ENCODE measurements at places on chromosomes 2 and 18.

GRCh38 chr2:158315803-158316414 lies 140.6 kb downstream of the CCDC148 start:
- no peak for DNase-seq

GRCh38 chr2:35651688-35652323 lies 703.8 kb upstream of the CRIM1 start:
- no peak for DNase-seq

GRCh38 chr2:24343225-24343882 lies 17.0 kb downstream of the ITSN2 start:
- DNase-seq, result no peak

- DNase-seq, result peak; percentile 32
Observed at GRCh38 chr2:215790523-215791421, 222.6 kb downstream of the MREG start.

DNA sequence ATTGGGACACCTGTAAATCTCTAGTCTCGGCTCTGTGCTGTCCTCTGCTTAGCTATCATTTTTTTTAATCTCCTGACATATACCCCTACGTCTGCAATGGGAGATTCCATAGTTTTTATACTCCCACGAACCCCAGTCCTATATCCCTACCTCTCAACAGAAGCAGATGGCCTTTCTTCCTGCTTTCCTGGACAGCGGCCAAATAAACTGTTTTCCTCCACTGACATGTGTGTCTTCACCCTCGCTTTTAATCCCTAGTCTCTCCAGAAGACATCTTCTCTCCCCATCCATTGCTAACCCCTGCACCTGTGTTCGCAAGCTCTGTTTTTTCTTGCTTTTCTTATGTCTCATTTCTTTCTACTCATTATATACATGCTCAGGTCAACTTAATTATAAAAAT lies 395.4 kb downstream of the EPHA4 start:
- DNase-seq, result no peak

DNA sequence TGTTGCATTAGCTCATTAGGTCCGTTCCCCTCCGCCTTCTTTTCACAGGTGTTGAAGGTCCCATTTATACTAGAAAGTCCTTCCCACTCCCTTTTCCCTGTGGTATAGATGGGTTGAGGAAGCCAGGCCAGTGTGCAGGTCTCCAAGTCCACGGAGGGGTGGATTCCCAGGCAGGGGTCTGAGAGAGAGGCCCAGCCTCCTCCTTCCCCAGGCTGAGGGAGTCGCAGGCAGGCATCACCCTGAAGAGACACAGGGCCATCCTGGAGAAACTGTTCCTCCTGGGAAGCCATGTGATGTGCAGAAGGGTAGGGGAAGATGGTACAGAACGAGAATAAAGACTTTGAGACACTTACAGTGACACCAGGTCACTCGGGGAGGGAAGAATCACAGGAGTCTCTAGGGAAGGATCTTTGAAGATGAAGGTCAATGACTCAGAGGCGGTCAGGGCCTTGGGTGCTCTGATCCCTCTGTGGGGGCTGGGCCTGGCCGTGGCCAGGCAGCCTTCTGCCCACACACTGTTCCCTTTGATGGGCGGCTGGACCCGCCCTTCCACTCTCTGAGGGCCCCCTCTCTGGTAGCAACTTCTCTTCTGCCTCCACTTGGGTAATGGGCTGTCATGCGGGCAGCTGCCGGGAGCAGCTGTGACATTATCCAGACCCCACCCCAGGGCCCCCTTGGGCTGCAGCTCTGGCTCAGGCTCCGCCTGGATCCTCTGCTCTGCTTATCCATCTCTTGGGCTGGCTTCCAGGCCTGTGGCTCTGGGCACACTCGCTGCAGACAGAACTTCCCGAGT lies 45.1 kb downstream of the RHOB start:
- no peak for DNase-seq

DNA sequence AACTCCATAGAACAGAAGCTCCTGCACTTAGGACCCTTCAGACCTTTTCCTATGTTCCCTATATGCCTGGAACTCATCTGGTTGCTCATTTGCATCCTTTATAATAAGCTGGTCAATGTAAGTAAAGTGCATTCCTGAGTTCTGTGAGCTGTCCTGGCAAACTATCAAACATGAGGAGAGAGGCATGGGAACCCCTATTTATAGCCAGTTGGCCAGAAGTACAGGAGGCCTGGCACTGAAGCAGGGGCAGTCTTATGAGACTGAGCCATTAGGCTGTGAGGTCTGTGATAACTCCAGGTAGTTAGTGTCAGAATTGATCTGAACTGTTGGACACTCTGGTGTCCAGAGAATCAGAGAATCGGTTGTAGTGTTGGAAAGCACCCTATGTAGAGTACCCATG lies 88.4 kb downstream of the EHD3 start:
- peak; percentile 69 for DNase-seq

DNA sequence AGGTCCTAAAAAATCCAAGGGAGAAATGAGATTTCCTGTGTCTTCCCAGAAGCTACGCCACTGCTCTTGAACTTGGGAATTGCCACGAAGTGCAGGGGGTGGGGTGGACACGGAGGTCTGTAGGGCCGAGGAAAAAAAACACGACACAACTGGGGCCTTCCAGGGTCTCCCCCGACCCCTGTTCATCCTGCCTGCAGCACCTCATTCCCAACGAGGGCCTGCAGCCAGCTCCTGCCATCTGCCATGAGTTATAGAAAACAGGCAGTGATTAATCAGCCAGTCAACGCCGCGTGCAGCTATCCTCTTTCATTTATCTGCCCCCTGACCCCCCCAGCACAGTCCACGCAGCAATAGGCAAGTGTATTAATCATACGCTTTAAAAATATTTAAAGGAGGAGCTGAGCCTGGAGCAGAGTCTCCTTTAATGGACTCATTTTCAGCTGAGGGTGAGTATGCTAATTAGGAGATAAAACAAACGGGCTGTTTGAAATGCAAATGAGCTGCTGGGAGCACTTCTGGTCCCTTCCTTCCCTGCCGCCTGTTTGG lies 209.9 kb downstream of the TFCP2L1 start:
- DNase-seq, result peak; percentile 99

DNA sequence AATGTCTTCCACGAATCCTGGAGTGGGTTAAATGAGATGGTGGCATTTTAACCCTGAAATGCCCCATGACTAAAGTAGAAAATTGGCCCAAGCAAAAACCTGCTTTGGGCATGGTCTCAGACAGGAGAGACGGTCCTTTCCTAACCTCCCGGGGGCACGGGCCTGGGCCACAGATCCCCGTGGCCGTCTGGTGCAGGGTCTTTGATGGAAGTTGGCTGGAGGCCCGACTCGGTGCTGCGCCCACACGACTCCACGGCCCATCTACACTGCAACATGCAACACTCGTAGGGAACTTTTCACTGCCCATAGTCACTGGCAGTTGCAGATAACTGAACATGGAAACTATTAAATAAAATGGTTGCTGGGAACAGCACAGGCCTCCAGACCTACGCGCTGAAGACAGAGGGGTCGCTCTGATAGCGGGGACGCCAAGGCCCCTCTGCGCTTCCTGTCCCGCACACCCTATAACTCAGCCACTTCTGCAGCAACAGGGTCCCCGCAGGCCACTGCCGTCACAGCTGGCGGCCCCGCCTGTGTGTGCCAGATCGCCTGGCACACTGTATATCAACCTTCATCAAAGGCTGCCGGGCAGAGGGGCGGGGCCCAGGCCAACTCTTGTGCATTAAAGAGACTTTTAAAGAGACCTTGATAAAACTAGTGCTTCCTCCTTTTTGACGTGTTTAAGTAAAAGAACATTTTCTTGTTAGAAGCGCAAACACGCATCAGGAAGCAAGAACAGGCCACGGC lies 214.1 kb downstream of the TWIST2 start:
- DNase-seq, result no peak

DNA sequence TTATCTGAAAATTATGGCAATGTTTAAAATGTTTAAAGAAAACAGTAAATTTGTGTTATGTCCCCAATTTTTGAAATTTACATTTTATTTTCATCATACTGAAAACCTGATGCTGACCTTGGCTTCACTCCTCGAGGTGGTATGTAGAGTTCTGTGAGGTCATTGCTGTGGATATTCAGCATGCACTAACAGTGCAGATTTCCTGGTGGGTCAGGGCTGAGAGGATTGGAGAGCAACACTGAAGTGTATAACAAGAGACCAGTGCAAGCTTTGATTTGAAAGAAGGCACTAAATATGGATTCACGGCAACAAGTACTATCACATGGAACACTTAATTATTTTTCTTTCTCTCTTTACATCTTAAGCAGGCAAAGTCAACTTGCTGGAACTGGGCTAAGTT lies 134.1 kb downstream of the SLC8A1 start:
- DNase-seq, result peak; percentile 11

DNA sequence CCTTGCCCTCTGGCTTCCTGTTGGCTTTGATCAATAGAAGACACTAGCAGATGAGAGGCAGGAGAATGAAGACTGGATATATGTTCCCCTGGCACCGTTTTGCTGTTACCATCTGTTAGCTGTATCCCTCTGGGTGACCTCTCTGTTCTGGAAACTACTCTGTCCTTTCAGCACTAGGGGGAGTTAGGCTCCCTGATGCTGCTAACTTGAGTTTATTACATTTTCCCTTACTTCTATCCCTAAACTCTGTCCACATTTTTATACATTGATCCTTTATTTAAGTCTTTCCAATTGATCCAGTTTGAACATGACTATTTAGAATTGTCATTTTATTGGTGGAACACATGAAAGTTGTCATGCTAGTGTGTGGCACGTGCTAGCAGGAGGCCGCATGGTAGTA lies 1014.3 kb upstream of the CDH2 start:
- DNase-seq, result peak; percentile 28

DNA sequence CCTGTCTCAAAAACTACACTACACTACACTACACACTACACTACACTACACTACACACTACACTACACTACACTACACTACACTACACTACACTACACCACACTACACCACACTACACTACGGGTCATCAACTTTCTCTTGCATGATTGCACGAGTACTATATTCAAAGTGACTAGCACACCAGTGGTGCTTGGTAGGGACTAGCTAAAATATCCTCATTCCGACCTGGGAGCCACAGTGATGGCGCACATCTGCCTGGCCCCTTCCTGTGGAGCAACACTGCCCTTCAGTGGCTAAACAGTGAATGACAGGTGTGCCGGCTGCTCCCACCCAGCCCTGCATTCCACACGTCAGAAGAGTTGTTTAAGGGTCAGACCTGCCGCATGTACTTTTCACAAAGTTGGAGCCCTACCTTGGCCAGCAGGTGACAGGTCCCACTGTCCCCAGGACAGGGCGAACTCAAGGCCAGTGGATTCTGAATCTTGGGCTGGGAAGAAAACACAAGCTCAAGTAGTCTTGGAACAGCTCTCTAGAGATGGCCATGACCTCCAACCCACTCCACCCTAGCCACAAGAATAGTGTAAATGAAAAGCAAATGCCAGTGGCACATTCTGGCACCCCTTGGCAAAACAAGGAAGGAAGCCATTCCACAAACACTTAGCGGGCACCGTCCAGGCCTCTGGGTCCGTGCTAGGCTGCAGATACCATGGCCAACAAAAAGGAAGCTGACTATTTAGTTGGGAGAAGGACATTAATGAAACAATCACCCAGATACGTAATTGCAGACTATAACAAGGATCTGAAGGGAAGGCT lies 79.7 kb upstream of the MSH2 start:
- peak; percentile 67 for DNase-seq

DNA sequence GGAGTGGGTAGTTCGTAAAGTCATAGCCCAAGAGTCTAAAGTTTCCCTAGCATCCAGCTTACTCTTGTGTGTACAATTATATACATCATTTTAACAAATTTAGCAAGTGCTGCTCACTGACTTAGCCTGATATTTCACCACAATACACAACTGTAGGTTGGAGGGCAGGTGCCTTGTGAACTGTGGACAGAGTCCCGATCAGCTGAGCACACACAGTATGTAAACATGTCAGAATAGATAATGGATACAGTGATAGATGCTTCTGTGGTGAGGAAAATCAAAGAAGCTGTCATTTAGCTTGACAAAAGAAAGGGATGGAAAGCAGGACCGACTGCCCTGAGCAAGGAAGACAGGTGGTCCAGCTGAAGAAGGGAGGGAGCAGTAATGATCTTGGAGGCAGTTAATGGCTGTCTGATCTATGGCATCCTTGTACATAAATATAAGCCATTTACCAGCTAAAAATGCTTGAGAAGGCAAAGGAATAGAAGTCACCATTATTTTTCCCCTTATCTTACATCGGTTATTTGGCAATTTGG lies 372.8 kb upstream of the UBE2E3 start:
- no peak for DNase-seq

- DNase-seq, result no peak
Observed at GRCh38 chr2:54444503-54444902, 11.6 kb upstream of the SPTBN1 start.

GRCh38 chr18:9648431-9649163 lies 34.2 kb upstream of the PPP4R1 start:
- no peak for DNase-seq

DNA sequence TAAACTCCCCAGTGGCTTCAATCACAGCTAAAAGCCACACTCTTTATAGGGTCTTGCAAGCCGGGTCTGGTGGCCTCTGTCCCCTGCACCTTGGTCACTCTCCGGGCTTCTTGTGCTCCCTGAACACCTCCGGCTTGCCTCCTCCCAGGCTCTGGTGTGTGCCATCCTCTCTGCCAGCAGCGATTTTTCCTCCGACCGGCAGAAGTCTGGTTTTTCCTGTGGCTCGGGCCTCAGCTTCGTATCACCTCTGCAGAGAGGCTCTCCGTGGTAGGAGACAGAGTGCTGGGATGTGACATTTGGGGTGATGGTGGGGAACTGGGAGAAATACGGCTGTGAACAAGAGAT lies 58.8 kb upstream of the HPCAL1 start:
- DNase-seq, result no peak

- DNase-seq, result no peak
Observed at GRCh38 chr2:208103616-208104015, 20.7 kb downstream of the CRYGD start.

DNA sequence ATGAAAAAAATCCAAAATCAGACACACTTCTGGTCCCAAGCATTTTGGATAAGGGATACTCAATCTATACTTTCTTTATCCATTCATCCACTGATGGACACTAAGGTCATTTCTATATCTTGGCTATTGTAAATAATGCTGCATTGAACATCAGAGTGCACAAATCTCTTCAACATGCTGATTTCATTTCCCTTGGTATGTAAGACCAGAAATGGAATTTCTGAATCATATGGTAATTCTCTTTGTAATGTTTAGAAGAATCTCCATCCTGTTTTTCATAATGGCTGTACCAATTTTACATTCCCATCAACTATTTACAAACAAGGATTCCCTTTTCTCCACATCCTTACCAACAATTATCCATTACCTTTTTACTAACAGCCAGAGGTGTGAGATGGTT lies 33.7 kb upstream of the MCM6 start:
- peak; percentile 45 for DNase-seq

DNA sequence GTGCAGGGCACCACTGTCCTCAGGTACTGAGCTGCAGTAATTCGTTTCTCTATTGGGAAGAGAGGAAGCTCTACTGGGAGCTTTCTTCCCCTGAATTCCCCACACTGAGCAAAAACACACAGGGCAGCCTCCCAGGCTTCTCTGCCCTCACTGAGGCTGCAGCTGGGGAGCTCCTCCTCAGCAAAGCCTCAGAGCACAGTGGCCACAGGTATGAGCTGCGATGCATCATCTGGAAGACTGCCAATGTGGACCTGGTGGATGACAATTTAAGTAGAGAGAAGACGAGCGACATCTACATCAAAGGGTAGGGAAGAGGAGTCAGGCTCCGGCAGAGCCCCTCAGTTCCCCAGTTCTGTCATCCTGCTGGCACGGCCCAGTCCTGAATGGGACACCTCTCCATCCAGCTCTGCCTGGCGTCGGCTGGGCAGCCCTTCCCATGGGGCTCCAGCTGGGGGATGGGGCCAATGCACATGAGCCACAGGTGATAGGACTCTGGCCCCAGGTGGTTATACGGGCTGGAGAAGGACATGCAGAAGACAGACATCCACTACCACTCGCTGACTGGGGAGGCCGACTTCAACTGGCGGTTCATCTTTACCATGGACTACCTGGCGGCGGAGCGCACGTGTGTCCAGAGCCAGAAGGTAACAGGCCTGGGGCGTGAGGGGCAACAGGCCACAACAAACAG lies 37.6 kb downstream of the LMAN2L start:
- no peak for DNase-seq

Measured in fibroblast of skin of right quadriceps (primary cell).